ENCODE measurements at places on chromosomes 12 and 14. TPM values are rescaled to one million over a fixed set of nuclear protein-coding genes. Genes with fewer than 3 reads are reported as not detected.

DNA sequence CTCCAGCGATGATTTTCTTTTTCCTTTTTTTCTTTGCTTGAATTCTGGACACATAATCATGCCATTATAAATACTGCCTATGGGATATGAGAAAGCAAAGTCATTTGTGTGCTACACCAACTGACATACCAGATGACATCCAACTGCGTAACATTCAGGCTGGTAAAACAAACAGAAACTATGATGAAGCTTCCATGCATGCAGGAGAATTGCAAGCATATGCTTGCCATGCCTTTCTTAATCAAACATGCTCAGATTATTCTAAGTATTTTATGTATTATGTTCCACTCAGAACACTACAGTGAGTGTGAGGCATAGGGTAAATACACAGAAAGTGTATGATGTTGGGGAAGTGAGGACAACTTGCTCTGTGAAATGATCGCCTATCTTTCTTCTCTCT, 97.4 kb downstream of the C12orf50 start:
- DNase-seq, result no peak

Gene ZNF605
- 14.4 TPM for total RNA-seq

GRCh38 chr14:72699852-72700257, 194.0 kb downstream of the DPF3 start:
- no peak for DNase-seq

Gene FSCB
- 0.12 TPM for total RNA-seq

DNA sequence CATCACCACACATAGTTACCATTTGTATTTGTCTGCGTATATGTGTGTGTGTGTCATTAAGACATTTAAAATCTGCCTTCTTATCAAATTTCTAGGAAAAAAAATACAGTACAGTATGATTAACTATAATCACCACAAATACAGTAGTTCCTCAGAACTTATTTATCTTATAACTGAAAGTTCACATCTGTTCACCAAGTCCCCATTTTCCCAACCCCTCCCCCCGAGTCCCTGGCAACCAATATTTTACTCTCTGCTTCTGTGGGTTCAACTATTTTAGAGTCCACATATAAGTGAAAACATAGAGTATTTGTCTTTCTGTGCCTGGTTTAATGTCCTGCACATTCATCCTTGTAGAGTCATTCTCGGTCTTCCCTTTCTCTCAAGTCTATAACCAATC, 12.3 kb downstream of the CAPS2 start:
- no peak for DNase-seq

Gene TMEM117
- total RNA-seq, result 1.6 TPM

GRCh38 chr14:79562185-79562584, 649.1 kb downstream of the DIO2 start:
- DNase-seq, result no peak

DNA sequence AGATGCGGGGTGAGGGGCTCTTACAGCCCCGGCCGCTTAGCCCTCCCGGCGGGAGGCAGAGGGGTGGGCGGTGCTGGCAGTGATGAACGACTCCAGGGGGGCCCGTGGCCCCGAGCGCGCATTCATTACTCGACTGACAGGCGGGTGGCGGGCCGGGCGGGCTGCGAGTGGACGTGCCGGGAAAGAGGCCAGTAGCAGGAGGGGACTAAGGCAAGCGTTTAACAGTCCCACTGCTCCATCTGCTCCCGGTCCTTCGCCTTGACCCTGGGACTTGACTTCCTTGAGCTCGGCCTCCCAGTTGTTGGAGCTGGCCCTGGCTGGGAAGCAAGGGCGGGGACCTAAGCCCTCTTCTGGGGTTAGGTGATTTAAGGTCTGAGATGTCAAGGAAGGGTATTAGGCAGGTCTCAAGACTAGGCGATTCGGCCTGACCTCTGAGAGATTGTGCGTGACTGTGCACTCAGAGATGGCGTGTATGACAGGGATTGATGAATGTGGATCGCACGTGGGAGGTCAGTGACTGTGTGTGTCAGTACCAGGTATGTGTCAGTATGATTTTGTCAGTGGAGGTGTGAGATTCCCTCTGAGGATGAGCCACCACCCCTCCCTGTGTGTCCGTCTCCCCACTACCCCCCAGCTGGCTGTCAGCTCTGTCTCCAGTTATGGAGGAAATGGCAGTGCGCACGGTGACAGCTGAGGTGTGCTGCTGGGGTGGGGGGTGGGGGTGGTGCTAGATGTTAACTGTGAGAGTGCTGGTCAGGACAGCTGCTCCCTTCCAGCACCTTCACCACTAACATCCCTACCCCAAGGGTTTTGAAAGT, 3.6 kb upstream of the DNAJC22 start:
- peak; percentile 46 for DNase-seq

Gene BIN2
- 0.23 TPM for total RNA-seq

DNA sequence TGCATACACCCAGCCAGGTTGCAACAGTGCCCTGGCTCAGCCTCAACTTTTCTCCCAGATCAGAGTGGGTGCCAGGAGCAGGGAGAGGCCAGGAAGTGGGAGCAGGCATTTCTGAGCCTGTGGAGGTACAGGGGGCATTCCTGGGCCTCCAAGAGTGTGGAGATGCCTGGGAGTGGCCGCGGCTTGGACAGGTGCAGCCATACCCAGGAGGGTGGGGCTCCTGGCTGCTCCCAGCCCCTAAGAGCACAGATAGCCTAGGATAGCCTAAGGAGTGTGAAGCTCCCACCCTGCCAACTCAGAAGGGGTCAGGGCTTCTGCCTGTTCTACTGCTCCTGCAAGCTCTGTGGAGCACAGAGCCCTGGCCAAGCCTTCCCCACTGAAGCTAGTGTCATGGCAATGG, 543.4 kb downstream of the RPL10L start:
- DNase-seq, result no peak

DNA sequence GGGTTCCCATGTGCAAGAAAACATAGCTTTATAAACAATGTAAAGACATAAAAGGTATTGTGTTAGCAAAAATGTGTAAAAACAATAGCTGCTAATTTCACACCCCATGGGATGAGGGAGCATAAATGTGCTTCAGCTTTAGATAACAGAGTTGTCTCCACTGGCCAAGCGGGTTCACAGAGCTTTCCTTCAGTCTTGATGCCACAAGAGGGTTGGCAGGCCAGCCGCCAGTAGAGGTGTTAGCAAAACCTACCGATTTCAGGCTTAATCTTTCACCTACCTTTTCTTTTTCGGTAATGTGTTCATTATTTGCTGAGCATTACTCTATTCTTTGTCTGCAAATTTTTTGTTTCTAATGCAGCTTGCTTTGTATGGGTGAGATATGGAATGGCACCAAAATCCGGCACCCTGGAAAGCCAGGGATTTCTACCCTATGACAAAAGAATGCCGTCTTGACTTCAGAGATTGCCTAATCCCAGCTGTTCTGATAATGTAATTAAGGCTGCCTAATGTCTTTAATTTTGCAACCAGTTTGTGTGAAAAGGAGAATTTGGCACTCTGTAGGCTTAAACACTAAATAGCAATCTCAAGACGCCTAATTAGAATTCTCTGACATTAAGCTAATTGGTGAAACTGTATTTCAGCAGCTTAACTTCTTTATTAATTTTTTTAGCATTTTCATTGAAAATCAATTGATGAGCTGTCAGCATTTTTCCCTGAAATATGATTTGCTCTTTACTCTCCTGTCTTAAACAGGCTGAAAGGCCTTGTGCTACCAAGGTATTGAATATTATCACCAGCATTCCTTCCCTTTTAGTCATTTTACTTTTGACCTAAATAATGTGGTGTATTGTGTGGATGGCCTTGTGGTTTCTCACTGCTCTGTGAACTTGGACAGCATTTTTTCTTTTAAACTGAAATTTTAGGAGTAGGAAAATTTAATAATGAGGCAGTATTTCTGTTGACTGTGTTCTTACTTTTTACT, 60.7 kb downstream of the POLR3B start:
- no peak for DNase-seq

GRCh38 chr14:59120921-59121320, 67.5 kb upstream of the DAAM1 start:
- no peak for DNase-seq

DNA sequence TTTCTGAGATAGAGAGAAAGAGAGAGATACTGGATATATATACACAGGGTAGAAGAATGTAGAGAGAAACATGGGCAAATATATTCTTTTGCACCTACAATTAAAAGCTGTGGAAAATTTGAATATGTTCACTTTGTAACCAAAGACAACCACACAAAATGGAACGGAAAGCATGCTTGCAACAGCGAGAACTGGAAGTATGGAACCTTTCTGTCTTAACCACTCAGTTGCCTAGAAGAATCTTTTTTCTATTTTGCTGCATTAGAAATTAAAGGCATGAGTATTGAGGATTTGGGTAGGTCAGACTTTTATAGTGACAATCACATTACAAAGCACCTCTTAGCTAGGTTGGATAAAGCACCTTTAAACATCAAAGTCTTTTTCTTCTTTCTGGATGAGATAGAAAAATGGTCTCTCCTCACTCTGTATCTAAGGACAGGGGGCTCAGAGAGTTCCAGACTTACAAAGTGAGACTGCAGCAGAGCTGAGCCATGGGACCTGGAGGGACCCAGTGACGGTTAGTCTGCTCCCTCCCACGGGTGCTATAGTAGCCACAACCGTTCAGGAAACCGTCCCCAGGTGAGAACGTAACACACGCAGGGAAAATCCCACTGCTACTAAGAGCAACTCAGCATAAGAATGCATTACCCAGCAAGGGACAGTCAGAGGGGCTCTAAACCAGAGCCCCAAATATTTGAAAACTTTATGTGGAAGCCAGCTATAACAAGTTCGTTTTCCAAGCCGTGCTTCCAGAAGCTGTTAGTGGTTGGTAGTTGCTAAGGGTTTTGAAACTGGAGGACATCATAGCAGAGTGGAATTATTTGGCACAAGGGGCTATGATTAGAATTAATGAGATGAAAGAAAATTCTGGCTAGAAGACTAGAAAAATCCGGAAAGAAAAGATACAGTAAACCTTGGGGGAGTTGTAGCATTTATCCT, 97.1 kb downstream of the DAD1 start:
- DNase-seq, result no peak

Gene ACYP1
- total RNA-seq, result 23.0 TPM

Gene NKX2-1
- not detected for total RNA-seq

Gene TAS2R9
- total RNA-seq, result not detected

- DNase-seq, result no peak
These were observed 35.7 kb downstream of the RIN3 start for GRCh38 chr14:92549105-92549858.

GRCh38 chr12:28421374-28421773, 231.1 kb downstream of the CCDC91 start:
- DNase-seq, result no peak

- DNase-seq, result no peak
These were observed 8.3 kb downstream of the ADGRD1 start for GRCh38 chr12:130961921-130962451.

DNA sequence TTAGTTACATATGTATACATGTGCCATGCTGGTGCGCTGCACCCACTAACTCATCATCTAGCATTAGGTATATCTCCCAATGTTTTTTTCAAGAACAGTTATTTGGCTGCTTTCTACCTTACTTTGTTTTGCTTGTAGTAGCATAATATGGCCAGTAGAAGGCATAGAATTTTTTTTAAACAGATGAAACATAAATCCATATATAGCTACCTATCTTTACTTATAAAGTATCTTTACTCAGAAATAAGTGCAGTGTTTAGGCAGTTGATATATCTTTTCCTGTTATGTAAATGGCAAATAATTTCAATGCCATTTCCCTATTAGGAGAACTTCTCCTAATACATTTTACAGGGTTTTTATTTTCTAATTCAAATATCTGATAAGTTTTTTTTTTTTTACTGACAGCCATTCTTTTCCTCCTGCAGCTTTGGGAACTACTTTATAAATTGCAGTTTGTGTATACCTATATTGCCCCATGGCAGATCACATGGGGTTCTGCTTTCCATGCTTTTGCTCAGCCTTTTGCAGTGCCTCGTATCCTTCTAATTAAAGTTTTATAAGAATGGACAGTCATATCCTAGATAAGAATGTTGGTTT, 143.1 kb downstream of the PCNX1 start:
- DNase-seq, result peak; percentile 10

Gene TBC1D30
- total RNA-seq, result 7.1 TPM

Gene RPGRIP1
- total RNA-seq, result 1.6 TPM
